ENCODE measurements at places on chromosomes 2 and 18. TPM values are rescaled to one million over a fixed set of nuclear protein-coding genes. Genes with fewer than 3 reads are reported as not detected.

GRCh38 chr2:222760301-222760897, 88.9 kb downstream of the MOGAT1 start:
- no peak for DNase-seq

DNA sequence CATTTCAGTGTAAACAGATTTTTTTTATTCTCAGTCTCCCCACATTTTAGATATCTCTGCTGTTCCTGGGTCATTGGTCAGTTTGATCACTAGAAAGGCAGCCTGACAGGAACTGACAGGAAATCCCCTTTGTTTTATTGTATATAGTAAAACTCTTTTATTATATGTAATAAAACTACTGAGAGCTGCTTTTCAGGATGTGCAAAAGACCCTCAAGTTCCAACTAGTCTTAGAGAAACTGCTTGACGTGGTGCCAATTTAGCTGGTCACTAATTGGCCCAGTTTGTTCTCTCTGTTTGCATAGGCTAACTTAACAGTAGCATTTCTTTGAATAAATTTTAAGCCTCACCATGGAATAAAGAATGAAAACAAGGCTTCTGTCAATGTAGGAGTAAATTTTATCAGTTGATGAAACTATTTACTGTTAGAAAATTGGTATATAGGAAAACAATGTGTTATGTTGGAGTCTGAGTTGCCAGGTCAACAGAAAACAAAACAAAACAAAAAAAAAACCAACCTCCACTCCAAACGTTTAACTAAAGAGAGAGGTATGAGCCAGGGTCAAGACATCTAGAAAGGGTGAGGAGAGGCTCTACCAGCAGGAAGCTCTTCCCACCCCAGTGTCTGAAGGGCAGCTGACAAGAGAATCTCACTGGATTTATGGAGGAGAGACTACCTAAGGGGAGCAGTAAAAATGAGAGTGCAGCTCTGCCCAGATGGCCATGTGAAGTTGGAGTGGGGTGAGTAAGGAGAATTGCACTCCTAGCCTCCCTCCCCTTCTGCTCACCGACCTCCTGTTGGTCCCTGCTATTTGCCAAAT, 184.6 kb downstream of the ST6GAL2 start:
- DNase-seq = peak; percentile 14

Gene NOL4
- total RNA-seq = 0.81 TPM

GRCh38 chr18:10949655-10950054, 199.7 kb downstream of the PIEZO2 start:
- DNase-seq = no peak

Gene UGT1A5
- 1.8 TPM for total RNA-seq

Gene MAPK4
- 3.5 TPM for total RNA-seq

- DNase-seq = no peak
Observed at GRCh38 chr2:190910341-190911136, 29.9 kb downstream of the GLS start.

Gene DNAH6
- total RNA-seq = 7.0 TPM

Gene HYCC2
- 30.2 TPM for total RNA-seq

GRCh38 chr2:164868563-164869419, 27.2 kb upstream of the COBLL1 start:
- DNase-seq = no peak

DNA sequence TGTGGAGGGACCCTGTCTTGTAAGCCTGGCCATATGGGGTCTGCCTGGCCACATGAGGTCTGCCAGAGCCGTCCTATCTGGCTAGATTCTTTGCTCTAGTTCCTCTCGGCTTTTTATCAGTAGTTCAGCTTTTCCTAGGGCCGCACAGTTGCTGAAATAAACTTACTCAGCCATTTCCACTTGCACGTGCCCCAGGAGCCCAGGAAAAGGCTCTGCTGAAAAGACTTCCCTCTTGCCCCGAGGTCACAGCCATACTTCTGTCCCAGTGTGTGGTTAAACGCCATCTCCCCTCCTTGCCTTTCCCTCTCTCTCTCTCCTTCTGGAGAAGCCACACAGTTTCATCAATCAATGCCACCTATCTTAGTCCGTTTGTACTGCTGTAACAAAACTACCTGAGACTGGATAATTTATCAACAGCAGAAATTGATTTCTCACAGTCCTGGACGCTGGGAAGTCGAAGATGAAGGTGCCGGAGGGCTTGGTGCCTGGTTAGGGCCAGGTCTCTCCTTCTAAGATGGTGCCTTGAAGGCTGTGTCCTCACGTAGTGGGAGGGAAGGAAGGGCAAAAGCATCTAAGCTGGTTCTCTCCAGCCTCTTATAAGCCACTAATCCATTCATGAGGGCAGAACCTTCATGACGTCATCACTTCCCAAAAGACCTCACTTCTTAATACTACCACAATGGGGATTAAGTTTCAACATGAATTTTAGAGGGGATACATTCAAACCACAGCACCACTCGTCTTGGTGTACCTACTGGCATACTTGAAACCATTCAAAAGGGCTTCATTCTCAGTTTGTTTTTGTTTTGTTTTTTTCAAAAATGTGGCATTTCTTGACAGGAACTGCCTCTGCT, 11.2 kb upstream of the GALM start:
- no peak for DNase-seq

Gene ALPG
- not detected for total RNA-seq

Gene CKAP2L
- total RNA-seq = 0.22 TPM

Gene ELOA2
- total RNA-seq = not detected

DNA sequence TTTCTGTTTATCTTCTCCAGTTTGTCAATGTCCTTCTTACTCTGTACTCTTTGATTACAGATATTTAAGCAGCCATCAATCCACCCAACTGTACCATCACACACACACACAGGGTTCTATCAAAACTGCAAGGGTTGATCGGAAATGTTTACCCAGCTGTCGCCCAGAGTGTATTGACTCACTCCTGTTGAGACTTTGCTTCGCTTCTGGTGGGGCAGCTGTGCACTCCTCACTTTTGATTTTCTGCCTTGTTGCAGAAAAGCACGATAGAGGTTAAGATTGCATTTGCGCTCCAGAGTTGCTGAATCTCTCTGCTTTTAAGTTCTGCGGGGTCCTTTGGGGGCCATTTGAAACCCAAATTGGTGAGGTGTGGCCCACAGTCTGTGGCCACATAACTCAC, 216.2 kb downstream of the SETBP1 start:
- DNase-seq = no peak

Gene PLCL1
- total RNA-seq = 9.5 TPM

Gene FNDC4
- total RNA-seq = 17.7 TPM

DNA sequence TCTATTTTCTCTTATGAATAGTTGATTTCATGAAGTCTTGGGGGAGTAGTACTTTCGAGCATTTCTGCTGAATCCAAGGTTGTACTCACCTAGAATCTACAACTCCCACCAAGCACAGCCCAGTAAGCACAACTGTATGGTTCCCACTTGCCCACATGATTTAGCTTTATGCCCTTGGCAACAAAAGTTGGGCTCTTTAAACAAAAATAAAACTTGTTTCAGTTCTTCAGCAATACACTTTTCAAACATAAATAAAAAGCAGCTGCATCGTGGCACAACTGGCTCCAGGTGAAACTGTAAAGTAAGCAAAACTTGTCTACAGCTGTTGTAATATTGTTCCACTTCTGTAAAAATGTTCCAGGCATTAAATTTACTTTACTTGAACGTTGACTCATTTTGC, 99.8 kb upstream of the FSIP2 start:
- no peak for DNase-seq

GRCh38 chr2:96880891-96881273, 11.0 kb upstream of the SEMA4C start:
- no peak for DNase-seq

Gene MRPL44
- total RNA-seq = 18.4 TPM

- DNase-seq = no peak
Observed at GRCh38 chr2:17916584-17916983, 38.1 kb downstream of the KCNS3 start.

Data from thyroid gland (tissue), 4 donors.